A549 treated with Hydrocortisone at 1 μM for 4 hours (cell line): ENCODE measurements at places on chromosomes 12 and 14. TPM values are rescaled to one million over a fixed set of nuclear protein-coding genes. Genes with fewer than 3 reads are reported as not detected.

DTX3 gene
- 16.2 to 18.9 TPM (median 18.6 TPM) in 5 replicates for total RNA-seq

LAG3 gene
- total RNA-seq, result 0.51 to 1.9 TPM (median 1.7 TPM) in 5 replicates

MYO1H gene
- total RNA-seq, result not detected in 5 replicates

ISM2 gene
- total RNA-seq, result 0.39 to 0.58 TPM (median 0.49 TPM) in 5 replicates

PIANP gene
- 0.76 to 1.1 TPM (median 0.84 TPM) in 5 replicates for total RNA-seq

TMTC3 gene
- 7.8 to 14.4 TPM (median 12.3 TPM) in 5 replicates for total RNA-seq

CDCA3 gene
- 73.1 to 82.3 TPM (median 77.5 TPM) in 5 replicates for total RNA-seq

GPR68 gene
- total RNA-seq, result 0.16 to 0.29 TPM (median 0.23 TPM) in 5 replicates

CCDC198 gene
- total RNA-seq, result 1.5 to 2.3 TPM (median 2.0 TPM) in 5 replicates

GDF11 gene
- total RNA-seq, result 3.2 to 4.7 TPM (median 3.8 TPM) in 5 replicates
